ENCODE measurements at places on chromosomes 16 and 17.
A peak's percentile ranks its signal among the peaks of the same experiment; 100 is the strongest.

- DNase-seq, result no peak
Measured at GRCh38 chr17:17472333-17472920, 4.4 kb upstream of the MED9 start.

- DNase-seq, result no peak
Measured at GRCh38 chr17:81952792-81953228, 5.8 kb upstream of the MYADML2 start.

DNA sequence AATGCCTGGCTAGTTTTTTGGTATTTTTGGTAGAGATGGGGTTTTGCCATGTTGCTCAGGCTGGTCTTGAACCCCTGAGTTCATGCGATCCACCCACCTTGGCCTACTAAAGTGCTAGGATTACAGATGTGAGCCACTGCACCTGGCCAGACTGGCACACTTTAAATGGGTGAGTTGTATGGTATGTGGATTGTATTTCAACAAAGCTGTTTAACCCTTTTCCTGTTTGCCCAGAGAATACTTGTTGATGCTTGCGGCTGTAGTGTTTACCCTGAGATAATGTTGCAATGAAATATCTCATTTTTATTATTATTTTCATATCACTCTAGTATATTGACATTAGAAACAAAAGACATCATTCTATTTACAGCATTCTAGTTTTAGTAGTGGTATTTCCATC lies 17.1 kb upstream of the TMEM94 start:
- DNase-seq, result no peak

GRCh38 chr16:89217138-89217387 lies 440 bp upstream of the ZNF778 start:
- no peak for DNase-seq

DNA sequence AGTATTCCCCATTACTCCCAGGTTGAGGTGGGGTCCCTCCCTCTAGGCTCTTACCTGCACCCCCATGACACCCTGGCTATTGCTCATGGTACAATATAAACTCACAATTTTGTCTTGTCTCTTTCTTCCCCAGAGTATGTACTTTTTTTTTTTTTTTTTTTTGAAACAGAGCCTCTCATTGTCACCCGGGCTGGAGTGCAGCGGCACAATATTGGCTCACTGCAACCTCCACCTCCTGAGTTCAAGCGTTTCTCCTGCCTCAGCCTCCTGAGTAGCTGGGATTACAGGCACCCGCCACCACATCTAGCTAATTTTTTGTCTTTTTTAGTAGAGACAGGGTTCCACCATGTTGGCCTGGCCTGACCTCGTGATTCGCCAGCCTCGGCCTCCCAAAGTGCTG lies 8.5 kb downstream of the KANSL1 start:
- no peak for DNase-seq

GRCh38 chr17:57677858-57678257 lies 67.2 kb downstream of the CCDC182 start:
- no peak for DNase-seq

- DNase-seq, result peak; percentile 56
Measured at GRCh38 chr16:351804-352520, 561 bp downstream of the AXIN1 start.

- no peak for DNase-seq
Measured at GRCh38 chr16:51523400-51523799, 372.3 kb upstream of the SALL1 start.

DNA sequence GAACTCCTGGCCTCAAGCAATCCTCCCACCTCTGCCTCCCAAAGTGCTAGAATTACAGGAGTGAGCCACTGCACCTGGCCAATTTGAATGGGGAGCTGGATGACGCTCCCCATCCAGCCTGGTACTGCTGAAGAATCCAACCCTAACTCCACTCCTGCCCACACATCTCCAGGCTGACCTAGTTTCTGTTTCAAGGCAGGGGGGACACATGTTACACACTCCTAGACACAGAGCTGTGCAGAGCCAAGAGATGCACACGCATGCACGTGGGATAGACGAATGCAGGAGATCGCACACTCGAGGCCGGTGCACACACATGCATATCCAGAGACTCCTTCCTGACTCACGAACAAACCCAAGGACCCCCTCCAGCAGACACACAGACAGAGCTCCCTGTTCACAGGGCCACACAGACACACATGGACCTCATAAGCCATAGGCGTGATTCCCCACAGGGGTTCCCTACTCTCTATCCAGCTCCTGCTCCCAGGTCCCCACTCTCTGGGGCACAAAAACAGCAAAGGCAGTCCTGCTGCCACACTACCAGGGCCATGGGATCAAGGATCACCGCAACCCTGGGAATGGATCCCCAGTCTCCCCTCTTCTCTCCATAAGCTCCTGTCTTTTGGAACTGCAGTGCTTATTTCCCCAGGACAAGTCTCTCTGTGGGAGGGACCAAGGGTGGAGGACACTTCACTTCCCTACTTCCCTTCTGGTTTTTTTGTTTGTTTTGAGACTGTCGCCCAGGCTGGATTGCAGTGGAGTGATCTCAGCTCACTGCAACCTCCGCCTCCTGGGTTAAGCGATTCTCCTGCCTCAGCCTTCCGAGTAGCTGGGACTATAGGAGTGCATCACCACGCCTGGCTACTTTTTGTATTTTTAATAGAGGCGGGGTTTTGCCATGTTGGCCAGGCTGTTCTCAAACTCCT lies 14.4 kb downstream of the EPOP start:
- no peak for DNase-seq

- no peak for DNase-seq
Measured at GRCh38 chr17:59754552-59754951, 47.1 kb downstream of the VMP1 start.

DNA sequence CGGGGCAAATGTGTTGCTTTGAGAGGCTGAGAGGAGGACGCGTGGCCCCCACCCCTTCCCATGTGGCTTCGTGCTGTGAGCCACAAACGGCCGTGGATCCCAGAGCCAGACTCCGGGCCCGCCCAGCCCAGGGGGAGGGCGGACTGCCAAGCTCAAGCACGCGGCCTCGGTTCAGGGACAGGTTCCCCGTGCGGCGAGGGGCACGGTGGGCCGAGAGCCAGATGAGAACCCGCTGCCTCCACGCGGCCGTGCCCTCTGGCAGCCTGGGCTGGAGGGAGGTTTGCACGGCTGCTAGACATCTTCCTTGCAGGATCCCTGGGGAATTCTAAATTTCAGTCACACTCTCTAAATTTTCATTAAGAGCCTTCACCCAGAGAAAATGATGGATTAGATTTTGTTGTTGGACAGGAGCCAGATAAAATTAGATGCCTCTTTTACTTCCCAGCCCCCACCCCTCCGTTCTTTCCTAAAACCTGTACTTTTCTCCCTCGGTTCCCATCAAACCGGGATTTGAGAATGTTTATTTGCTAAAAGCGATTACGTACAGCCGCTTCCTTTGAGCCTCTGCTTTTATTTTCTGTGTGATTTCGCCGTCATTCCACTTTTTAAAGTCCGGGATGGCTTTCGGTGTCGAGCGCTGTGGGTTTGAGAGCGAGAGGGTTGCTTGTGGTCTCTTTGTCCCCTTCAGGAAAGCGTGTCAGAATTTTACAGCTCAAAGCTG lies 25.0 kb upstream of the GNG13 start:
- DNase-seq, result no peak

DNA sequence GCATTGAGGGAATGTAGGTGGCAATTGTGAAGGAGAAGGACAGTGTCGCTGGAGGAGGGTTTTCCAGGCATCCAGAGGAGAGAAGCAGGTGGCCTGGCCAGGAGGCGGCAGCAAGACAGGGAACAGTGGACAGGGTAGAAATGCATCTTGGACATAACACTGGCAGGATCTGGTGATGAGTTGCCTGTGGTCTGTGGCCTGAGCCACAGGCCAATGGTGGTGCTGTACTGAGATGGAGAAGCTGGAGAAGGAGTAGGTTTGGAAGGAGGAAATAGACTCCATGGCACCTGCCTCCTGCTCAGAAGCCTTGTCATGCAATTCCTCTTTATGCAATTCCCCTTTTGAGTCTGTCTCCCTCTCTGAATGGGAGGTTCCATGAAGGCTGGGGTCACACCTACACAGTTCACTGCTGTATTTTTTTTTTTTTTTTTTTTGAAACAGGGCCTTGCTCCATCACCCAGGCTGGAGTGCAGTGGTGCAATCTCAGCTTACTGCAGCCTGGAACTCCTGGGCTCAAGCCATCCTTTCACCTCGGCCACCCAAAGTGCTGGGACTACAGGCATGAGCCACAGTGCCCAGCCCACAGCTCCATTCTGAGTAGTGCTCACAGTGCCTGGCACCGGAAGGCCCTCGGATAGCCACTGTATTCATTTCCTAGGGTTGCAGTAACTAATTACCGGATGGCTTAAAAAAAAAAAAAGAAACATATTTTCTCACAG lies 13.5 kb upstream of the CACNG4 start:
- DNase-seq, result no peak

GRCh38 chr17:2723997-2724783 lies 12.6 kb upstream of the CLUH start:
- no peak for DNase-seq

GRCh38 chr16:15996432-15997109 lies 47.2 kb downstream of the ABCC1 start:
- peak; percentile 67 for DNase-seq

- DNase-seq, result no peak
Measured at GRCh38 chr17:75983501-75984181, 4.6 kb downstream of the TEN1 start.

GRCh38 chr17:4807605-4808377 lies 839 bp downstream of the PLD2 start:
- DNase-seq, result no peak

GRCh38 chr17:41810659-41811548 lies 845 bp downstream of the P3H4 start:
- DNase-seq, result peak; percentile 41

DNA sequence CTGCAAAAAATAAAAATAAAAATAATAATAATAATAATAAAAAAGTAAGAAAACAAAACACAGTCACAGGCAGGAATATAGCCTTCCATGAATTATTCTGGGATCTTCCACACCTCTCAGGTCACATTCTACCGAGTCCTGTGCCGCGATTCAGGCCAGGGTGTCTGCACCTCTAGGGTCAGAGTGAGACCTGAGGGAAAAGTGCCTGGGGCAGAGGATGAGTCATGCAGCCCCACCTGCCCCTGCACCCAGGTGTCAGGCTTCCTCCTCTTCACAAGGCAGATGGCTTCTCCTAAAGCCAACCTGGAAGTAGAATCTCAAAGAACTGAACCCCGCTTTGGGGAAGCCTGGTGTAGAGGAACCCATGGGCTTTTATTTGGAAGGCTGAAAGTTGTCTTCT lies 283.7 kb downstream of the CPPED1 start:
- DNase-seq, result no peak

GRCh38 chr17:12627781-12628451 lies 37.8 kb upstream of the MYOCD start:
- no peak for DNase-seq

DNA sequence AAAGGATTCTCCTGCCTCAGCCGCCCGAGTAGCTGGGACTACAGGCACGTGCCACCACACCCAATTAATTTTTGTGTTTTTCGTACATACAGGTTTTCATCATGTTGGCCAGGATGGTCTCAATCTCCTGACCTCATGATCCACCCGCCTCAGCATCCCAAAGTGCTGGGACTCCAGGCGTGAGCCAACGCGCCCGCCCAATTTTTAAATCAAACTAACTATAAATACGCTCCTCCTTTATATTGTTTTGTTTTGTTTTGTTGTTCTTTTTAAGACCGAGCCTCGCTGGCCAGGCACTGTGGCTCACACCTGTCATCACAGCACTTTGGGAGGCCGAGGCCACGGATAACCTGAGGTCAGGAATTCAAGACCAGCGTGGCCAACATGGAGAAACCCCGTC lies 1.9 kb upstream of the UTP6 start:
- DNase-seq, result no peak

DNA sequence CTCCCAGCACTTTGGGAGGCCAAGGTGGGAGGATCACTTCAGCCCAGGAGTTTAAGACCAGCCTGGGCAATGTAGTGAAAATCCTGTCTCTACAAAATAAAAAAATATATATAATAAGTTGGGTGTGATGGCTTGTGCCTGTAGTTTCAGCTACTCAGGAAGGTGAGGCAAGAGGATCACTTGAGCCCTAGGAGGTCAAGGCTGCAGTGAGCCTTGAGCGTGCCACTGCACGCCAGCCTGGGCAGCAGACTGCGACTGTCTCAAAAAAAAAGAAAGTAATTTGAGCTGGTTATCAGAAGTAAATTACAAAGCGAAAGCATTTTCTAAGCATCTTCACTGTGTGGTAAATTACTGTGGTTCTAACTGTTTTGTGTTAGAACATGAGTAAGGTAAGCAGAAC lies 66.2 kb downstream of the NQO1 start:
- DNase-seq, result no peak

DNA sequence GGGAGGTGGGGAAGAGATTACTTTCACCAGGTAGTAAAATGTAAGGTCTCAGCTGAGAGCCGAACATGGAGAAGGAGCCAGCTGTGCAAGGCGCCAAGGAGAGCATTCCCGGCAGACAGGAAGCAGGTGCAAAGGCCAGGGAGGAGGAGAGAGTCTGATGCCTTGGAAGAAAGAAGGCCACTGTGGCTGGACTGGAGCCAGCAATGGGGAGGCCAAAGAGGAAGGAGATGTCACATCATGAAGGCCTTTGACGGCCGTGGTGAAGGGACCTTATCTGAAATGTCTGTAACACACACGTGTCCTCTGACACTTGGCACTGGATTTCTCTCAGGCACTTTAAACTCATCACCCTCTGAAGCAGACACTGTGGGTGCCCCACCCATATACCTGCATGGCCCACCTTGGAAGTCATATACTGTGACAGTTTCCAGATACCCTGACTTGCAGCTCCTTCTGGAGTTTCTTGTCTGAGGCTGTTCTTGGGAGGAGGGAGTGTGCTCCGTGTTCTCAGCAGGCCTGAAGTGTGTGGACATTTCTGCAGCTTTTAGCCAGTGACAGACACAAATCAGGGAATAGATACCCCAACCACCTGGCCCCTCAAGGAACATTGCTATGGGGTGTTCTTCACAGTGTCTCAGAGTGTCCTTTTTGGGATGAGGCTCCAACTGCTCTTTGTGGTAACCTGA lies 1.9 kb upstream of the SLC5A2 start:
- no peak for DNase-seq

- DNase-seq, result no peak
Measured at GRCh38 chr16:87074641-87075318, 242.4 kb downstream of the C16orf95 start.

DNA sequence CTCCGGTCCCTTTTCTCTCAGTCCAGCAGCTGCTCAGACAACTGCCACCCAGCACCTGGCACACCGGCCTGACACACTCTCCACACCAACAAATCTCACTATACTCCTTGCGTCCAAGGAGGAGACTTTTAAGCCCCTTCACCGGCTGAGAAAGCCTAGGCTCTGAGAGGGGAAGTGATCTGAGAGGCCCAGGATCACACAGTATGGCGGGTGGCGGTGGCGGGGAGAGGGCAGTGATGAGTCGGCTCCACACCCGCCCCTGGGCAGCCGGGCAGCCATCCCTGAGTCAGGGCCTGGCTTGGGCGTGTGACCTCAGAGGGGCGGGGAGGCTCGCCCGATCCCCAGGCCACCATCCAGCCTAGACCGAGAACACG lies 569 bp downstream of the FLII start:
- DNase-seq, result peak; percentile 83

DNA sequence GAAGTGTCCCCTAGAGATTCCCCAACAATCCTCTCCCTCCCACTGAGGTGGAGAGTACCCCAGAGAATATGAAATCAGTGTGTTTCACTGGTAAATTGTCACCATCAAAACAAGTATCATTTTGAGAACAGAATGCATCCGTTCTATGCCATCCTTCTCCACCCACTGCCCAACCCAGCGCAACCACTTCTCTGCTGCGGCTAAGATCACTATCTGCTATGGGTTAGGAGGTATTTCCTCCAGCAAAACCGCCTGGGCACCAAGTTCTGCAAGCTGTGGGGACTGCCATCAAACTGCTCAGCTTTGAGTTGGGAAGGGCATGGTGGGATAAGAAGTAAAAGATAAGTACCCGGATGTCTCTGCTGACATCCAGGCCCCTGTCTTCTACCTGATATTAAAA lies 24.4 kb downstream of the CNTNAP1 start:
- no peak for DNase-seq

All from HuH-7.5 (cell line).